CD4-positive, alpha-beta T cell treated with Interferon gamma for 1 hour (primary cell): ENCODE measurements at places on chromosomes 5 and 9.

- DNase-seq: no peak
Observed at GRCh38 chr9:91425271-91425670, 1.6 kb upstream of the NFIL3 start.

DNA sequence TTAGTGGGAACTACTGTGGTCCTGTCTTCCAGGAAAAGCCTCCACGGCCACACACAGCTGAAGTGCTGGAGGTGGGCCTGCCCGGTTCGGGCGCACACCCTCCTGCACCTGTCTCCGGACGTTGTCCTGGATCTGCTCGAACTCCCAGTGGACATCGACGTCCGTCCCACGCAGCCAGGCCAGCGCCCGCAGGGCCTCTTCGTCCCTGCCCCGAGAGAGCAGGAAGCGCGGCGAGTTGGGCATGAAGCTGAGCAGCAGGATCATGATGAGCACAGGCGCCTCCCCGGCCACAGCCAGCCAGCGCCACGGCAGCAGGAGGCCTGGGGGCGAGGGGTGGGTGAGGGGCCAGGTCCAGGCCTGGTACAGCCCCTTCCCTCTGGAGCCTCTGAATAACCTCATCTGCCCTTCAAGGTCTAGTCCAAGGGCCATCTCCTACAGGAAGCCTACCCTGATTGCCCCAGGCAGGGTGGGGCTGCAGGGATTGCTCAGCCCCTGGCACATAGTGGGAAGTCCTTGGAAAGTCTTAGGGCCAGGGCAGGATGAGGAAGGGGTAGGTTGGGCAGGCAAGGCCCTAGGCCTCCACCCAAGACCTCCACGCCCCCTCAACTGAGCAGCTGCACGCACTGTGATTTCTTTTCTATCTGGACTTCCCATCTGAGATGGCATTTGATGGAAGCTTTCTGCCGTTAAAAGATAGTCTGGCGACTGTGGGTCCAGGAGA, 3.4 kb downstream of the SLC2A6 start:
- DNase-seq: no peak

- DNase-seq: no peak
Observed at GRCh38 chr5:139820606-139821005, 25.0 kb downstream of the PSD2 start.

DNA sequence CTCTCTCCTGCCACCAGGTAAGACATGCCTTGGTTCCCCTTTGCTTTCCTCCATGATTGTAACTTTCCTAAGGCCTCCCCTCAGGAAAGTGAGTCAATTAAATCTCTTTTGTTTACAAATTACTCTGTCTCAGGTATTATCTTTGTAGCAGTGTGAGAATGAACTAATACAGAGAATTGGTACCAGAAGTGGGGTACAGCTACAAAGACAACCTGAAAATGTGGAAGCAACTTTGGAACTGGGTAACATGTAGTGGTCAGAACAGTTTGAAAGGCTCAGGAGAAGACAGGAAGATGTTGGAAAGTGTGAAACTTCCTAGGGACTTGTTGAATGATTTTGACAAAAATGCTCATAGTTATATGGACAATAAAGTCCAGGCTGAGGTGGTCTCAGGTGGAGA, 97.2 kb downstream of the FAM170A start:
- DNase-seq: no peak

DNA sequence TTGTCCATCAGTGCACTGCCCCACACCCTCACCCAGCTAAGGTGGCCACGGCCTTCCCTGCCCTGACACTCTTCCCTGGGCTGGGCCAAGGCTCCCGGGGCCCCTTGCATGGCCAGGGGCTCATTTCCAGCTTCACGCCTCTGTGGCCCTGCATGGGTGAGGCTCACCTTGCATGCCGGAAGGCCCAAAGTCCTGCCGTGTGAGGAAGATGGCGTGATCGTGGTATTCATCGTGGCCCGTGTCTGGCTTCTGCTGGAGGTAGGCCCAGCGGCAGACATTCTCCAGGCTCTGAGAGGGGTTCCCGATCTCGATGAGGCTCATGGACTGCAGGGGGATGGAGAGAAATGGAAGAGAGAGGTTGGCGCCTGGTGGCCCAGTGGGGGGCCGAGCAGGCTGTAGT, 98.4 kb downstream of the ZNF354C start:
- no peak for DNase-seq

DNA sequence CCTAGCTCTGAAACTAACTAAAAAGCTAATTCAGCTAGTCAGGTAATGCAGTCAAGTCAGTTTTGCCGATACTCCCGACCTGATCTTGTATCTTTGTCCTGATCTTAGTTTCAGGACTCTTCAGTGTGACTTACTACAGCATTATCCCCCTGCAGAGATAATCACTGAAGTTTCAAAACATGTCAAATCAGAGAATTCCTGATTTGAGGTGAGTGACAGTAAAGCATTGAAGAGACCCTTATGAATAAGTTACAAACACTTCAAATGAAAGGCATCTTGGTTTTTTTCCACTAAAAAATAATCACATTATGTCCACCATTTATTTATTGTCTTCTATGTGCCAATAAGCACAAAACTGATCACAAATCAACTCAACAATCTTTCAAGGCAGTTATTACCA, 47.6 kb downstream of the BAAT start:
- DNase-seq: no peak

GRCh38 chr5:22593592-22593991, 259.6 kb downstream of the CDH12 start:
- DNase-seq: no peak

- DNase-seq: no peak
Observed at GRCh38 chr9:118170032-118170955, 466.1 kb downstream of the TLR4 start.

GRCh38 chr9:23254404-23255184, 571.4 kb downstream of the ELAVL2 start:
- DNase-seq: no peak

DNA sequence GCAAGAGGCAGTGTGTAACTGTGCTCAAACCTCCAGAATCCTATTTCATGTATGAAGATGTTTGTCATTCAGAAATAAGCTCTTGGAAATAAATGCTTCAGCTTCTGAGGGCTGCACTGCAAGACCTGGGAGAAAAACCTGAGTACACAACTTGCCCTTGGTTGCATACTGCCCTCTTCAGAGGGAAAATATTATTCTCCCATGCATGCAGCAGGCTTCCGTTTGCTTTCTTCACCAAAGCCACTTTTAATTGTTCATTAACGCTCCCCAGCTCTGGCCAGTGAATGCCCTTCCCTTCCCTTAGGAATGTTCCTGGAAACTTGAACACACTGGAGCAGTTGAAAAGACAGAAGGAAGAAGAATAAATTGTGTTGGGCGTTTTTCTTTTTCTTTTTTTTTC, 2.5 kb upstream of the WHRN start:
- DNase-seq: peak; percentile 13

DNA sequence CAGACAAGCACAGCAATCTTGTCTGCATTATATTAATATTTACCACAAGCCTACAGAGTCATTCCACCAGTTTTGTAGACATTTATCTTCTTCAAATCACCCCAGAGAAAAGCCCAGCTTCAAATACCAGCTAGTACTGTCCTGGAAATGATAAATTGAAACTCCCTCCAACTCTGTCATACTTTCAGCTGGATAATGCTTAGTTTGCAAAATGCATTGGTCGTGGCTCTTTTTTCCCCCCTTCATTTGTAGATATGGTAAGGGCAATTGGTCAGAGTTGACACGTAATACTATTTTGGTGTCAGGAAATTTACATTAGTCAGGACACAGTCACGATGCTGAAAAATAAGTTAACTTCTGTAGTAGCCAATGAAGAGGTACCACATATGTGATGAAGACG, 21.2 kb downstream of the HMHB1 start:
- no peak for DNase-seq

- no peak for DNase-seq
Observed at GRCh38 chr5:111742177-111742994, 14.6 kb downstream of the NREP start.

- no peak for DNase-seq
Observed at GRCh38 chr5:56384186-56384585, 151.1 kb upstream of the ANKRD55 start.

DNA sequence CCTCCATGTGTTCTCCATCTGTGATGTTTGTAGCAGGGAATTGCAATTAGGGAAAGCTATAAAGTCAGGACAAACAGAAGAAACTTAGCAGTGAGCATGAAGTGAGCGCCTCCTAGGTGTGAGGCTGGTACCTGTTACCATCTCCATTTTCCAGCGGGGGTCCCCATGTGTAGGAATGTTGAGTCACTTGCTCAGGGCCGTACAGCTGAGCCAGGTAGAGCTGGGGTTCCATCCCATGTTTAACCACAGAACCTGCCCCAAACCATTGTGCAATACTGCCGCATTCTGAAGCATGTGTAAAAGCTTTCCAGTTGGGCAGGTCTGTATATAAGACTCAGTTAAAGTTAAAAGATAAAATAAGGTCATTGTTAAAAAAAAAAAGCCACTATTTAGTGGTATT, 62.7 kb downstream of the NDFIP1 start:
- DNase-seq: no peak

- DNase-seq: no peak
Observed at GRCh38 chr9:15576350-15577050, 23.7 kb downstream of the CCDC171 start.

GRCh38 chr9:86079865-86080469, 19.4 kb downstream of the GOLM1 start:
- DNase-seq: no peak
